Activated CD4-positive, alpha-beta T cell treated with anti-CD3 and anti-CD28 coated beads, Interleukin-10, Interleukin-2, amounts not matched to agents 100 ng/mL and 50 ng/mL, durations not matched to agents 16 hours and 8 hours (primary cell): ENCODE measurements at places on chromosomes 4 and X.
A peak's percentile ranks its signal among the peaks of the same experiment; 100 is the strongest.

- DNase-seq, result no peak
These were observed 838.2 kb upstream of the FTHL17 start for GRCh38 chrX:31909850-31910572.

DNA sequence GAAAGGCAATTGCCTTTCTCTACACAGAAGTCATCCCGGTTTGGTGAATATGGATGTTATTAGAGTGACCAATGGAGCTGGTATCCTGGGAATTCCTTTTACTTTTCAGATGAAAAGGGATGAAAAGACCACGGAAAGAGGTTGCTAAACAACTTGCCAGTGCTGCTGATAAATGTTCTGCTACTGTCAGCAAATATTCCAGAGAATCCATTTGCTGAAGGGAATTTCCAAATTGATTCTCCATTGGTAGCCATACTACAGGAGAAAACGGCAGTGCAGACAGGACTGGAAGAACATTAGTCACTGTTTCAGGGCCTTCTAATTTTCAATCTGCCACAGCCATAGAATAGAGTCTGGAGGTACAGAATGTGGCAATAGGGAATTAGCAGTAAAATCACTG is 451.5 kb downstream of the PCDH11X start:
- no peak for DNase-seq

GRCh38 chr4:109803924-109804571 is 2.2 kb upstream of the CFI start:
- DNase-seq, result peak; percentile 39

- no peak for DNase-seq
These were observed 96.4 kb upstream of the DDIT4L start for GRCh38 chr4:100286636-100287035.

- peak; percentile 71 for DNase-seq
These were observed 130.4 kb upstream of the RADX start for GRCh38 chrX:106481341-106481740.

- DNase-seq, result peak; percentile 34
These were observed at the start of gene MMRN1 for GRCh38 chr4:89894649-89895550. MMRN1 (plus strand) TSS chr4:89894854; CDS start chr4:89894972, 118 bp downstream.

DNA sequence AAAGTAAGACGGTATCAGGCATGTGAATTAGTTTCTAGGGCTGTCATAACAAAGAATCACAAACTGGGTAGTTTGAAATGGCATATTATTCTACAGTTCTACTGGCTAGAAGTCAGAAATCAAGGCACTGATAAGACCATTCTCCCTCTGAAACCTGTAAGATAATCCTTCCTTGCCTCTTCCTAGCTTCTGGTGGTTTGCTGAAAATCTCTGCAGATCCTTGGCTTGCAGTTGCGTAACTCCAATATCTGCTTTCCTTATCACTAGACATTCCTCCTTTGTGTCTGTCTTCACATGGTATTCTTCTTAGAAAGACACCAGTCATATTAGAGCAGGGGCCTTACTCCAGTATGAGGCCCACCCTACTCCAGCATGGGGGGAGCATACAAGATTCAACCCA is 19.6 kb upstream of the LCORL start:
- DNase-seq, result no peak

DNA sequence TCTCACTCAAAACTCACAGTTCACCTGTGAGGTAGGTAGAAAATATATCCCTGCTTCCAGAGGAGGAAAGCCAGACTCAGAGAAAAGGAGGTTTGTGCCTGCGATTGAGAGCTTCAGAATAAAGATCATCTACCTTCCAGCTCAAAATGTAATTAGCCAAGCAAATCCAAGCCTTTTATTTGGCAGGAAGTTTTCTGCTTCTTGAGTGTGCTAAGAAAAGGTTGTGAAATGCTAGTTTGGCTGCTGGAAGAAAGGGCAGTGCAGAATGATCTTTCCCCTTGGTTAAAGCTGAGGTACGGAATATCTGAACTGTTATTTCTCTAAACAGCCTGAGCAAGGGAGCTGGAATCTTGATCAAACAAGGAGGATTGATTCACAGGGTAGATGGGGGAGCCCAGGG is 59.7 kb upstream of the VCX3B start:
- DNase-seq, result no peak

DNA sequence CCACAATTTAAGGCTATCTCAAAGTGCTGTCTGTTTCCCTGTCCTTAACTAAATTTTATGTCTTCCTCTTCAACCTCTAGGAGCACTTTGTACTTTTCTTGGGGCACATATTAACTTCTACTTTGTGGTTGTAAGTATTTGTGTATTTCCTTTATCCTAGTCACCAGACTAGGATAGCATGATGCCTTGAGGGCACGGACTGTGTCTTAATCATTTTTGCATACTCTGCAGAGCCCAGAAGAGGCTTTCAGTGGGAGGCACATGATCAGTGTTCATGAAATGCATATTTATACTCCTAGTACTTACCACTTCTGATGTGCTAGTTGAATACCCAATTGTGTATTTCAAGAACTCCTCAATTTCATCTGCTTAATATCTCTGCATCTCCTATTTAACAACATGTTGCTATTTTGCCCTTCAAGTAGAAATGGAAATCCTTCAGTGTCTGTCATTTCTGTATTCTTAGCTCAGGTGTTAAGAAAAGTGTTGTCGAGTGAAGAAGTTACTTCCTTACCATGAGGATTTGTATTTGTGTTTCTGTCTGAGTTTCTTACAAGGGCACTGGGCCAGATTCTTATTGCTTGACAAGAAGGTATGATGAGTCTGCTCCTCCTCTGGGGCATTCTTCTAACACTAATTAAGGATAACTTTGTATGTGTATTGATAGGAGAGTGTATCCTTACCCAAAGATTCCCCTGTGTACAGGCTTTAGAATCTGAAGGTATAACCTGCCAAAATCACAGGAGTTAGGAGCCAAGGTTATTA is 28.3 kb upstream of the PGRMC2 start:
- no peak for DNase-seq

- DNase-seq, result no peak
These were observed 16.8 kb downstream of the SMIM20 start for GRCh38 chr4:25930731-25931354.

- DNase-seq, result no peak
These were observed 23.7 kb upstream of the FBXW7 start for GRCh38 chr4:152559641-152560040.

- no peak for DNase-seq
These were observed 1843.4 kb upstream of the IGFBP7 start for GRCh38 chr4:58953575-58953974.

GRCh38 chrX:10949541-10949940 is 161.6 kb upstream of the HCCS start:
- DNase-seq, result no peak
